NCI-H774 (cell line): ENCODE measurements at places on chromosomes 2 and 18.
A peak's percentile ranks its signal among the peaks of the same experiment; 100 is the strongest.

DNA sequence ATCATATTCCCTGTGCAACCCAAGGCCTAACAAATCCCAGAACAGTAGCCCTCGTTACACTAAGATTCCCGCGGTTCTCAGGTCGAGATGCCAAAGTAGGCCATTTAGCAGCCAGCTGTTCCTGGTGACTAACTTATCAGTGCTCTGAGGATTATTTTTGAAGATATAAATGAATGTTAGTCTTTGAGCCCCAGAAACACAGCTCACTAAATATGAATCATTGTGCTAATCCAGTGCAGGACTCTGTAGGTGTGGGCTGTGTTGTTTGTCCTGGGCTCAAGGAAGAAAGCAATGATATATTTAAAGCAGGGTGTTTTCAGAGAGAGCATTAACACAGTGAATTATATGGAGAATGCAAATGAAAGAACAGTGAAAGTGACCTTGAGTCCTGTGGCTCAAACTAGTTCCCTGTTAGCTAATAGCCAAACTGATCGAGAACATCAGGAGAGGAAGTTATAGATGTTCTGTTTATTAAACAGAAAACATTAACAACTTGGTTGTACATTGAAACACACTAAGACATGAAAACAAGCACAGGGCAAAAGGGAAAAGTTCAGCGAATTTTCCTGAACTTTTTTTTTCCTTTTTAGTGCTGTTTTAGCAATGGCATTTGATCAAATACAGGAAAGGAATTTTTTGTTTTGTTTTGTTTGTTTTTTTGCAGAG lies 228.3 kb downstream of the RNF152 start:
- no peak for DNase-seq

GRCh38 chr2:136013136-136013685 lies 27.8 kb upstream of the DARS1 start:
- DNase-seq, result no peak

DNA sequence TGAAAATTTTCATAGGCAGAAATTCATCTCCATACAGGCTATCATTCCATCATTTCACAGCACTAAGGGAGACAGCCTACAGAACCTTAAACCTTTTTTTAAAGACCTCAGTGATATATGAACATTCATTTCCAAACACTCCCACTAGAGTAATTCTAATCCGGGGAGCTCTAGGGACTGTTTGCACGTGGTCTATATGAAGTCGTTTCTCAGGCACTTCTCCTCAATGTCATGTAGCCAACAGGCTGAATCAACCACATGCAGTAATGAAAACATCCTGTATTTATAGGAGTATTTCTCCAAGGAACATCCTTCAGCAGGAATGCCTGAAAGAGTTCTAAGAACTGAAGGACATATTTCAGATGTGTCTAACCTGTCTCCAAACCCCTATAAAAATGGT lies 97.3 kb upstream of the CREB1 start:
- no peak for DNase-seq

DNA sequence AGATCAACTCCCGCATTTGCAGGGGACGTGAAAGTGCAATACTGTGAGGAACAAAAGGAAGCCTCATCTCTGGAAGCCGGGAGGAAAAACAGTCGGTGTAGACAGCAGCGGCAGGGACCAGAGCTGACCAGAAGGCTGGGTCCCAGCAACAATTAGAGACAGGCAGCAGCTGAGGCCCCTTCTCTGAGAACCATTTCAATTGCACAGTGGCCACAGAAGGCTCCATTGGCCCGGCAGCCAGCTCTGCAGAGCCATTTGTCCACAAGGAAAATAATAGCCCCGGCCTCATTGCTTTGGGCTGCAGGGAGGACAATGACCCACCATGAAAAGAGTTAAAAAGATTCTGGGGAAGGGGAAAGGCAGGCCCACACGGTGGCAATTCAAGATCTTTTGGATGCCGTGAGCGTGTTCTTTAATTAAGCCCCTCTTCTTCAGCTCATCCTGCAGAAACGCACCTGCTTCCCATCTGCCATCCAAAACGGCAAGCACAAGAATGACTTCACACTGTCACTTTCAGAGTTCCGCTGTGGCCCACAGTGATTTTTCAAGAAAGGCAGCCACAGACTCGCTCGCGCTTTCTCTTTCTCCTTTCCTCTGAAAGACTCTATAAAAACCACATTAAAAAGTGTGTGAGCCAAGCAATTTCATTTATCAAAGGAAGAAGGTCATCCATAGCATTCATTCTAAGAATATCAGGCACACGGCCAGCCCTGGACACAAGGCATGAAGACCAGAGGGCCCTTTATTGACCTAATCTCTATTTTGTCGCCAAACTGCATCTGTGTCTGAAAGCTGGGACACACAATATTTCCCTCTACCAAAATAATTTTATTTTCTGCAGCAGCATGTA lies 293.6 kb downstream of the SOX11 start:
- no peak for DNase-seq

- no peak for DNase-seq
These were observed 965.2 kb upstream of the FANCL start for GRCh38 chr2:59206361-59206760.

DNA sequence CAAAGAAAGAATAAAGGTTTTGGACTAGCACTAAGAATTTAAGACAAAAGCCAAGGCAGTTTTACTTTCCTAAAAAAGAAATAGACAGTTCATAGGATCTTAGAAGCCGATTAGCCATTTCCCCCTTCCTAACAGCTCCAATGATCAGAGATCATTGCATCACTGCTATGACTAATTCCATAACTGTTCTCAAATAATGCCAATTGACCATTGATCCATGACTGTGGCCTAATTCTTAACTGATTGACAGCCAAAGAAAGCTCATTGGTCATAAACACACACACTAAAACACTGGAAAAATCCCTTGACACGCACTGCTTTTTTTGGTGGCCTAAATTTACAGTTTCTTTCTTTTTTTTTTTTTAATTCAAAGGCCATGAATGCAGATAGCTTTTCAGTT lies 345.0 kb upstream of the ACVR2A start:
- DNase-seq, result no peak

GRCh38 chr2:46332686-46333281 lies 35.6 kb downstream of the EPAS1 start:
- DNase-seq, result no peak

DNA sequence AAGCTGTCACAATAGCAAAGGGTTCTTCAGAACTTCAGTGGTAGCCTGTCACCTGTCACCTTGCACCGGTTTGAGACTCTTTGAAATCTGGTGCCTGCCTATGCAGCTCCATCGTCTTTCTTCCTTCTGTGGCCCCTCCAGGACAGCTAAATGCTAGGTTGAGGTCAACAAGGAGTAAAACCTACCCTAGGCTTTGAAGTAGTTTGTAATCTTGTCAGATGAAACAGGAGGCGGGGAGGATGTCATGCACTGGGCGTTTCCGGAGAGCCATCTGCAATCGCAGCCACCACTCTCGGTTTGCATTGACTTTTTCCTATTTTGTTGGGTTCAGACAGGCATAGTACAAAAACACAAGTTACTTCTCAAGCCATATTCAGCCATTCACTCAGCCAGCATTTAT lies 116.7 kb downstream of the LPIN1 start:
- no peak for DNase-seq

GRCh38 chr2:23655934-23656596 lies 270.9 kb downstream of the ATAD2B start:
- no peak for DNase-seq

- no peak for DNase-seq
These were observed 67.5 kb downstream of the CSRNP3 start for GRCh38 chr2:165536851-165537499.

GRCh38 chr2:204184226-204184625 lies 247.7 kb downstream of the ICOS start:
- DNase-seq, result no peak

- no peak for DNase-seq
These were observed 39.4 kb downstream of the CMPK2 start for GRCh38 chr2:6826081-6826913.

DNA sequence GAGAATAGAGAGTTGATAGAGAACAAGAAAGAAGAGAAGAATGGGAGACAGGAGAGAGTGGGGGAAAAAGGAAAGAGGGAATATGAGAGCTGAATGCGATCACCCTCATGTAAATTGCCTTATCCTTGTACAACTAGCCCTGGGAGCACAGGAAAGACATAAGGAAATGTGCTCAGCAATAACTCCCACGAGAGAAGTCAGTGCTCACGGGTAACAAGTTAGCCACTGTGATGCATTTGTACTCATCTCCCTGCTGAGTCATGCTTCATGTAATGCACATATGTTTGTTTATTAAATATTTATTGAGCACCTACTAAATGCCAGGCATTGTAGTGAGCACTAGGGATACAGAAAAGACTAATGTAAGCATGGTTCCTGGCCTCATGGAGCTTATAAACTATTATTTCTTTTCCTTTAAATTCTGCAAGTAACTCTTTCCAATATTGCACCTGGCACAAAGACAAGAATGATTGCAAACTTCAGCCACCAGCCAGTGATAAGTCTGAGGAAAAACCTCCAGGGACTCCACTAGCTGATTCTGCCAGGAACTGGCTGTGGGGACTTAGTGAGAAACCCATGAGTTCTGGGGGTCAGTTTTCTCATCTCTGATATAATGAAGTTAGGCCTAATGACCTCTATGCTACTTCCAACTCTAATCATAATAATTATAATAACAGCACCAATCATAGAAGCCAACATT lies 124.1 kb downstream of the LNPK start:
- no peak for DNase-seq

GRCh38 chr2:68452158-68452900 lies 14.8 kb downstream of the FBXO48 start:
- DNase-seq, result no peak

GRCh38 chr2:112958428-112959108 lies 19.2 kb upstream of the IL36G start:
- peak; percentile 11 for DNase-seq

- no peak for DNase-seq
These were observed 24.3 kb upstream of the VIT start for GRCh38 chr2:36672199-36672598.

- peak; percentile 58 for DNase-seq
These were observed 266.5 kb downstream of the HRH4 start for GRCh38 chr18:24726727-24727492.

DNA sequence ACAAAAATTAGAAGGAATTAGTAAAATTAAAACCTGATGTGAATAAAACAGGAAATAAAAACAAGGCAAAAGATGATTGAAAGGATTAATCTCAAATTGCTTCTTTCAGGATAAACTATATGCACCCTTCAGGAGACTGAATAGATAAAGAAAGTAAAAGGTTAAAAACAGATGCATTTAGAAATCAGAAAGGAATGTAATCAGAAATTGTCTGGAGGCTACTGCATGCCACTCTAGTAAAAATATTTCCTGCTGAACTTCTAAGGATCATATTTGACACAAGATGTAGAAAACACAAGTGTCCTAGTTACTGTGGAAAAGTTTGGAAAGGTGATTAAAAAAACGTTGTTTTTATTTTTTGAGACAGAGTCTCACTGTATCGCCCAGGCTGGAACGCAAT lies 16.2 kb downstream of the CHCHD5 start:
- no peak for DNase-seq

- peak; percentile 43 for DNase-seq
These were observed 101.7 kb downstream of the AGAP1 start for GRCh38 chr2:235595422-235596010.

DNA sequence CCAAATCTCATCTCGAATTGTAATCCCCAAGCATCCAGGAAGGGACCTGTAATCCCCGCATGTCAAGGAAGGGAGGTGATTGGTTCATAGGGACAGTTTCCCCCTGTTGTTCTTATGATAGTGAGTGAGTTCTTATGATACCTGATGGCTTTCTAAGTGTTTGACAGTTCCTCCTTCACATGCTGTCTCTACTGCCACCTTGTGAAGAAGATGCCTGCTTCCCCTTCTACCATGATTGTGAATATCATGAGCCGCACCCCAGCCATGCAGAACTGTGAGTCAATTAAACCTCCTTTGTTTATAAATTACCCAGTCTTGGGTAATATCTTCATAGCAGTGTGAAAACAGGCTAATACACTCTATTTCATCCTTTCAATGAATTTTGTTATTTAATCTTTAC lies 446.7 kb downstream of the RNF144A start:
- no peak for DNase-seq

- DNase-seq, result no peak
These were observed 225.7 kb downstream of the ACKR3 start for GRCh38 chr2:236795169-236795860.

GRCh38 chr2:112724591-112725525 lies 4.0 kb downstream of the NT5DC4 start:
- DNase-seq, result no peak

DNA sequence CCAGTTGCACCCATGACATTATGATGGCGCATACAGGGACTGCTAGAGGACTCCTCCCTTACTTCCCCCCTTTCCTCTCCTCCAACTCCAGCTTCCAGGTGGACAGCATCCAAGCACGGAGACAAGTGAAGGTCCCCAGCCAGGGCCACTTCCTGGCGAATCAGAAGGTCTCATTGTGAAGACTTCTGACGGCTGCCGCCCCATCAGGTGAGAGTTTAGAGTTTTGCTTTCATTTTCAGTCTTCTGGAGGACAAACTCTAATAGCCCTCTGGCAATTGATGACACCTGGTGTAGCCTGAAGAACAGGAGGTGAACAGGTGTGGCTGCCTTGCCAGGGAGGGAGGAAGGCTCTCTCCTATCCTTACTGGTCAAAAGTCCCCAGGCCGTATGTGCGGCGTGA lies 77.3 kb upstream of the KCNH7 start:
- no peak for DNase-seq

DNA sequence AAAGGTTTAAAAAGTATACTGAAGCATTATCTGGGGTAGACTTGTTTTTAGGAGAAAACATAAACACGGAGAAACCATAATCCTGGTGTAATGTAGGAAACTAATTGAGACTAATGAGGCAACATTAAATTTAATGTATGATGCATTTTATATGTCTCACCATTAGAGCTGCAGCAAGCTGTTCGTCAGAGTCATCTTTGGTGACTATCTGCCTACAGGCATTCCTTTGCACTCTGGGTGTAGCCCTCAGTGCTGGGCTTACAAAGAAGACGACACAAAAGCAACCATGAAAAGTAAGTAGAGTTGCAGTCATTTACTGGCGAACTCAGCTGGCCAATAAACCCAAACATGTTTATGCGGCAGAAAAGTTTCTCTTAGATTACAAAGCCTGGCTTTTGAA lies 415.3 kb upstream of the ZEB2 start:
- DNase-seq, result no peak

DNA sequence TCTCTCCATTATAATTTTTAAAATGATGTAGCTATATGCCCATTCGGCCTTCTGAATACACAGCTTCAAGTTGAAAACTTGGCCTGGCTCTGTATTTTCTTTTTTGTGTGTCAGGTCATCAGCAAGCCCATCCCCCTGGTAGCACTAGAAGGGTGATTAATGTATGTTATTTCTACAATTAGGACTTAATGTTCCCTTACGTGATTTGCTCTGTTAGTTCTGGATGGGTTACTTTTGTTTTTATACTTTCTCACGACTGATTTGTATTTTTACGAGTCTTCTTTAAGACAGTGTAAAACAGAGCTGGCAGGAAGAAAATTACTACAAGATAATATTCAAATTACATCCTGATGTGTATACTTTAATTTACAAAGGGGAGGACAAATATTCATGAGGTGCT lies 88.4 kb upstream of the RGPD4 start:
- DNase-seq, result no peak

GRCh38 chr2:160516547-160517365 lies 23.1 kb upstream of the RBMS1 start:
- no peak for DNase-seq

- DNase-seq, result no peak
These were observed 202.1 kb upstream of the MEX3C start for GRCh38 chr18:51399491-51400122.

GRCh38 chr2:62550461-62550860 lies 44.5 kb upstream of the TMEM17 start:
- DNase-seq, result no peak
